ENCODE measurements at places on chromosomes 12 and 14.
A peak's percentile ranks its signal among the peaks of the same experiment; 100 is the strongest.

DNA sequence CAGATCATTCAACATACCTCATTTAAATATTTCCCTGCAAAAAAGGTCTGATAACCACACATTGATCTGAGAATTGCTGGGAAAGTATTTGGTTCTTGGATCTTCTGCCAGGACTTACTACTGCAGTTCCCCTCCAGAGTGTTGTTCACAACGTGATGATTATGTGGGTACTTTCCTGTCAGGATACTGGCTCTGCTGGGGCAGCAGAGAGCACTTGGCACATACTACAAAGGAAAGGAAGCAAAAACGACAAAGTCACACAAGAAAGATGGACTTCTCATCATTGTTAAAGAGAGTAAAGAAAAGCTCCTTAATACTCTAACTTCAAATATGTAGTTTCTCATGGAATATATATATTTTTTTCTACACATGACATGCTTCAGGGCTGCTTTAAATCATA is 11.5 kb downstream of the GNS start:
- no peak for DNase-seq

- no peak for DNase-seq
Observed at GRCh38 chr14:20278414-20278813, 27.3 kb downstream of the TTC5 start.

DNA sequence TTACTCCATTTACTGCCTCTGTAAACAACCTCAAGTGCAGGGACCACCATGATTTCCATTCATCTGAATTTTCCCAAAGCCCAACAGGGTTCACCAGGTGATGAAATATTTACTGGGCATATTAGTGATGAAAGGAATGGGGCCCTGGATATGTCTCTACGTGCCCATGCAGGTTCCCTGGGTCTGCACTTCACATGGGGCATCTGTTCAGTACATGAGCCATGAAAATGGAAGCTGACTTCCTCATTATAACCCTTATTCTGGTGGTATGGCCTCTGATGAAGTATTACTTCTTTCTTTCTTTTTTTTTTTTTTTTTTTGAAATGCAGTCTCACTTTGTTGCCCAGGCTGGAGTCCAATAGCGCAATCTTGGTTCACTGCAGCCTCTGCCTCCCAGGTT is 26.5 kb upstream of the CORO1C start:
- no peak for DNase-seq

DNA sequence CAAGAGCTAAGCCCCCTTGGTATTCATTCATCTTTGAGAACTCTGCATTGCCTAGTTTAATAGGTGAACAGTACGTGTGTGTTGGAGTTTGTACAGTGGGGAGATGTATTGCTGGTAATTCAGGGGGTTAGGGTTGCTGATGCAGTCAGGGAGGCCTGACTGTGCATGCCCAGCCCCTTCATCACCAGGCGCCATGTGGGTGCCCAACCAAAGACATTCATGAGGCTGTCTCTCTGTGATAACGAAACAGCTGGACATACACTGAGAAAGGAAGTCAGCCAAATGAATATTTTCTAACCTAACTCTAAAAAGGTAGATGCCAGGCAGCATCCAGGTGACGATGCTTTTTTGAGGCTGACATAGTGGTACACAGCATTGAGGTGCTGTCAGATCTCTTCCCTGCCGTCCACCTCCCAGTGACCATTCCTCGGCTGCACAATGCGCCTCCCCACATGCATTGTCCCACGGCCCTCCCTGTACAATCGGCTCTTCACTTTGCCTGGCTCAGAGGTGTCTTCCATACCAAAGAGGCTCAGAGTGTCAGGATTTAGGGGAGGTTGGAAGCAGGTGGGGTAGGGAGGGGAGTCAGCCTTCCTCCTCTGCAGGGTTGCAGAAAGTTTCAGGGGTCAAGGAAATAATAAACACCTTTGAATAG is 19.0 kb downstream of the EML1 start:
- DNase-seq, result no peak

DNA sequence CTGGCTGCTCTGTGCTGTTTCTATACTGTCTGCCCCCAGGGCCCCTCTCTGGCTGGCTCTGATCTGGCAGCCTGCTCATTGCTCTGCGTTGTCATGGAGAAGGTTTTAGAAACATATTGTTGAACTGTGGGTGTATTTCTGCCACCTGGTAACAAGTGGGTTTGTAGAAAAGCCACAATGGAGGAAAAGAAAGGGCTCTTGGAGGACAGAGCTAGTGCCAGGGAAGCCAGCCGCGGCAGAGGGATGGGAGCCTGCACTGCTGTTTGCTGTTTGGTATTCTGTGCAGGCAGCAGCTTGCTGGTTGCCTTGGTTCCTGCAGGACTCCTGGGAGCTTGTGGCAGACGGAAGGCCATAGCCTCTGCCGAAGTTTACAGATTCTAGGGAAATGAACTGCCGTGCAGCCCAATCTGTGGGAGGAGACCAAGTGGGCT is 15.1 kb downstream of the CCDC177 start:
- DNase-seq, result no peak

GRCh38 chr14:24080142-24080530 is 8.8 kb downstream of the CPNE6 start:
- no peak for DNase-seq

DNA sequence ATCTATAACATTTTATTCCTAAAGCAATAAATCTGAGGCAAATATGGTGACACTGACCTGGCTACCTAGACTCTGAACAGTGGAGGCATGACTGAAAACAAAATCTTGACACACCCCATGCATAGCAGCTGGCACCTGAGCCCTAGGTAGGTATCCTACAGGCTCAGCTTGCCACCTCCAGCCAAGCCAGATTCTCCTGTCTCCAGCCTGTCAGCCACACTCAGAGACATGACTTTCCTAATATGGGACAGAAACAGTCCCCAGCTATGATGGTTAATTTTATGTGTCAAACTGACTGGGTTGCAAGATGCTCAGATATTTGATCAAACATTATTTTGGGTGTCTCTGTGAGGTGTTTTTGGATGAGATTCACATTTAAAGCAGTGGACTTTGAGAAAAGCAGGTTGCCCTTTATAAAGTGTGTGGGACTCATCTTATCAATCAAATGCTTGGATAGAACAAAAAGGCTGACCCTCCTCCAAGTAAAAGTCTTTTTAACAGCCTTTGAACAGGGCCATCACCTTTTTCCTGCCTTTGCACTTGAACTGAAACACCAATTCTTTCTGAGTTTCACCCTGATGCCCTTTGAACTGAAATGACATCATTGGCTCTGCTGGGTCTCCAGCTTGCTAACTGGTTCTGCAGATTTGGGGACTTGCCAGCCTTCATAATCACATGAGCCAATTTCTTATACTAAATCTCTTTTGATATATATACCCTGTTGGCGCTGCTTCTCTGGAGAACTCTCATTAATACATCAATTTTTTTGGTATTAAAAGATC is 125.4 kb downstream of the LLPH start:
- DNase-seq, result no peak

GRCh38 chr12:10082117-10082874 is 16.5 kb downstream of the CLEC1A start:
- DNase-seq, result no peak

DNA sequence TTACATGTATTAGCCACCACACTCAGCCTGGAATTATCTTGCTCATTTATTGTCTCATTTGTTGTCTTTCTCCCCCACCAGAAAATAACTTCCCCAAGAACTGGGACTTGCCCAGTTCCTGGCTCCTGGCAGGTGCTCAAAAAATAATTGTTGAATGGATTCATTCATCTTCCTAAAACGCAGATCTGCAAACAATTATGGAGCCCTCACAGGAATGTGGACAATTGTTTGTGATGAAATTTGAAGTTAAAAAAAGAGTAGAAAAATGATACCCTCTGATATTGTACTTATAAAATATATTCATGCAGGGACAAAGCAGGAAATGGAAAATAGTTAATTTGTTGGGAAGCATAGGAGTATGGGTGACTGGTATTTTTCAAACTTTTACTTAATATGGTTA is 60.7 kb upstream of the MAP1LC3B2 start:
- DNase-seq, result peak; percentile 96

GRCh38 chr12:52349196-52349595 is 18.1 kb downstream of the KRT85 start:
- DNase-seq, result no peak

GRCh38 chr12:43112101-43112920 is 439.7 kb downstream of the ADAMTS20 start:
- no peak for DNase-seq

DNA sequence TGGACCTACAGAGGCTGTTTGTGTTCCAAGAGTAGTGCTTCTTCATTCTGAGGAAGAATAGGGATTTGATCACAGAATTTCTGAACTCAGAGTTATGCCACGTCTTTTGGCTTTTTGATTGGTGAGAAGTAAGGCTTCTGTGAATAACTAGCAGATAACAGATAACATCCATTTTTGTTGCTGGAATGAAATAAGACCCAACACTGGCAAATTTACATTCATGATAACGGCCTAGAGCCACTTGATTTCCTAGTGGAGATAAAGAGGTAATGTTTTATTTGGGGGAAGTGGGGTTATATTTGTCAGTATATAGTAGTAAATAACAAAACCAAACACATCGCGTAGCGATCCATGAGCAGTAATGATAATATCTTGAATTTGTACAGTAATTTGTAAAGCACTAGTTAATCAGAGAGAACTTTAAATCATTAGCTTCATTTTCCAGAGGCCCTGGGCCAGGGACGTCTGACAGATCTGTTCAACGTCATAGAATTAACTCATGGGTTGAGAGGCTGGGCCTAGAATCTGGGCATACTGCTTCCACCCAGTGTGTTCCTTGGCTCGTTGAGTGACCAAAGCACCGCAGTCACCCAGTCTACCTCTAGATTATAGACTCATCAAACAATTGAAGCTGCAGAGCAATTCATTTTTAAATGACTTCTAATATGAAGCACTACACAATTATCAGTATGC is 79.6 kb downstream of the HMGA2 start:
- DNase-seq, result no peak

DNA sequence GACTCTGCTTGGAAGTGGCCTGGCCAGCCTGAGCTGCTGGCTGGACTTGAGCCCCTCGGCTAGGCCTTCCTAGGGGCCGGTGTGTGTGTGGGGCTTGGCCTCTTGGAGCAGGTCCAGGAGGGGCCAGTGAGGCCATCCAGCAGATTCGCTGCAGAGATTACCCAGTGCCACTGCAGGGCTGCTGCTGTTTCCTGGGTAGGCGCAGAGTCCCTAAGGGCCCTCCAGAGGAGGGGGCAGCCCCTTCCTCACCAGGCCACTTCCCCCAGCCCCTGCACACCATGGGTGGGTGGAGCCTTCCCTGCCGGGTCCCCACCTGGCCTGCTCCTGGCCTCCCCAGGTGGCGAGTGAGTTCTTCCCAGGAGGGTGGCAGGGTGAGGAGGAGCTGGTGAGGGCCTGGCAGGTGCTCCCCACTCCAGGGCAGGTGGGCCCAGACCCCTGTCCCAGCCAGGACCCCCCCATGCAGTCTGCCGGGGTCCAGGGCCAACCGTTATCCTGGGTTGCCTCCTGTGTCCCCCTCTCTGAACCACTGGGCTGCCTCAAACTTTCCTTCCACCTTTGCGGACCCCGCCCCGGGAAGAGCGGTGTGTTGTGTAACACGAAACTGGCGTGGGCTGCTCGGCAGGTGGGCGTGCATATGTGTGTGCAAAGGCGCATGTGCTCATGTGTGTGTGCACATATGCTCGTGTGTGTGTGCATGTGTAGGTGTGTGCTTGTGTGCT is 25.1 kb downstream of the ASPG start:
- DNase-seq, result no peak

DNA sequence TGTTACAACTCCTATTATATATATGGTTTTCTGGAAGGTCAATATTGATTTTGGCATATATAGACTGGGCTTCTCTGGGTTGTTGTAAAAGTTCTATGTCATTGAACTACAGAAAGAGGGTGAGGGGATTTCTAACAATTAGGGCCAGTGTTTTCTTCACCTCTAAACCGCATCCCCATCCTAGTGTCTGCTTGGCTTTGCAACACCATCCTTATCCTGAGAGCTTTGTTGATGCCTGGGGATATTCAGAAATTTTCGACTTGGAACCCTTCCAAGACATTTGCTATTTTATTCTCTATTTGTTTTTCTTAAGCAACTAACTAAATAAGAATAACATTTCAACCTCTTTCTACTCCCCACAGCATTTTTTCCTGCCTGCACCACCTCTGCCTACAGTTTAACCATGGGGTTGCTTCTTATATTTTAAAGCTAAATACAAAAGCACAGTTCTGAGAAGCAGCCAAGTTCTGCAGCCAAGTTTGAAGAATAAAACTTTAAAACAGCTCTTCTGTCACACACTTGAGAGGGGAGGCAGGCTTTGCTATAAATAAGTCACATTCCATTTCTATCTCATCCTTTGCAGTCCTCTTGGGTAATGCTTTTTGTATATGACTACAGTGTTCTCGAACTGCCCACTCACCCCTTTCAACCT is 53.4 kb downstream of the RGS6 start:
- no peak for DNase-seq

DNA sequence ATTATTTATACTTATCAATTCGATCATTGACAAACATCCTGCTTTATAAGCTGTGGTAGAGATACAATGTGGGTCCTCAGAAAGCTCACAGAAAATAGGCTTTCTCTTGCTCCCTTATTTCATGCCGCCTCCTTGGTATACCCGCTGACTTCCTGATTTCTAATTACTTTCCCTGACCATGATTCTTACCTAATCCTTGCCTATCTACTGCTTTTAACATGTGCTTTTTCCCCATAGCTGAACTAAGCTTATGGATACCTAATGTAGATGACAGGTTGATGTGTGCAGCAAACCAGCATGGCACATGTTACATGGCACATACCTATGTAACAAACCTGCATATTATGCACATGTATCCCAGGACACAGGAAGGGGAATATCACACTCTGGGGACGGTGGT is 65.1 kb downstream of the ITPR2 start:
- DNase-seq, result no peak

DNA sequence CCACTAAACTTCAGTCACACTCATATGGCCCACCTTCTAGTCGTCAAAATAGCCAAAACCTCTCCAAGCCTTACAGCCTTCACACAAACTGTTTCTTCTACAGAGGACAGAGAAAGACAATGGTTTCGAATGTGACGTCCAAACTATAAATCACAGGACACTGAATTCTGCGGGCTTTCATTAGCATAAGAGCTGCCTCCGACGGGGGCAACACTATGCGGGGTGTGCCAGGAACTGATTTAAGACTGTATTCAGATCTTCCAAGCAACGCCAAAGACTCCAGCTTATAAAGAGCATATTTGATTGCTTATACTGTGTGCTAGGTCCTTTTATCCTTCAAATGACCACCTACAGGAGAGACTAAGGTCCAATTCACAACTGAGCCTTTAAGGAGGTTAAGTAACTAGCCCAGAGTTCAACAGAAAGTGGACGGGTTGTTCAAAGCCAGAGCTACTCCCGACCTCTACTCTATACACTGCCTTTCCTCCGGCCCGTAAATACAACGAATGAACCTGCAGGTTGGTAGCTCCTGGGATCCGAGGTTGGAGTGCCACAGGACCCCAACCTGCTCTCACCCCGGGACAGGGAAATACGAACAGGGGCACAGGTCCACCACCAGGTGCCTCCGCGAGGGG is 575 bp downstream of the L2HGDH start:
- DNase-seq, result no peak

GRCh38 chr14:24839617-24840203 is 205.7 kb upstream of the GZMB start:
- no peak for DNase-seq

DNA sequence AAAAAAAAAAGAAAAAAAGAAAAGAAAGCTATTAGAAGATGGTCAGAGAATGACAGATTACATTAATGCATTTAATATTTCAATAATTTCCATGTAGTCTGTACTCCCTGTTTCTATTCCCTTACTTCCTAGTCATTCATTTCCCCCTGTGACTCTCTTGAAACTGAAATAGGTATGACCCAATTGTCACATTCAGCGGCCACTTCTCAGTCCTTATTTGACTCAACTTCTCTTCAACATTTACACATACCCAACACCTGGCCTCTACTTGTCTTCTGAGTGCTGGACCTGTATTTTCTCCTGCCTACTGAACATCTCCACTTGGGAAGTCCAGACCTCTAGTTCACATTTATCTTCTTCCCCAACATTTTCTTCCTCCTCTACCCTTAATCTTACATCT is 7.2 kb downstream of the EEA1 start:
- DNase-seq, result no peak
